Esophagus squamous epithelium (tissue), 5 donors: ENCODE measurements at places on chromosomes 12 and 14.

GRCh38 chr12:47165934-47166333 is 86.2 kb upstream of the AMIGO2 start:
- DNase-seq: no peak

DNA sequence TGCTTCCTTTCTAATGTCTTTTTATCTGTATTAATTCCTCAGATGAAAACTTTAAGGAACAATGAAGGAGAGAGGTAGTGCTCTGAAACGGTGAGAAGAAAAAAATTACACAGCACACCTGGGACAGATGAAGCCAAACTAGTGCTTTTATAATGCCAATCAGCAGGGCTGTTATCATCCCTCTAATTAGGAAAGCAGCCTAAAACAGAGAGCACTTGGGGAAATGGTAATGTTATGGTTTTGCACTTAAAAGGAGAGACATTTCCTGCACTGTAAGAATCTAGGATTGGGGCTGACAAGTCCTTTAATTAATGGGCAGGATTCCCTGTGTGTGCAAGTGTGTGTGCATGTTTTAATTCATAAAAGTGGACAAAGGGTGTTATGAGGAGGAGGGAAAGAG is 4.8 kb upstream of the LMO3 start:
- no peak for DNase-seq

- no peak for DNase-seq
Observed at GRCh38 chr14:82238649-82239048, 705.0 kb upstream of the SEL1L start.

GRCh38 chr12:45587012-45587411 is 142.5 kb upstream of the ARID2 start:
- DNase-seq: no peak

- DNase-seq: no peak
Observed at GRCh38 chr14:50656776-50657175, 11.3 kb downstream of the SAV1 start.

DNA sequence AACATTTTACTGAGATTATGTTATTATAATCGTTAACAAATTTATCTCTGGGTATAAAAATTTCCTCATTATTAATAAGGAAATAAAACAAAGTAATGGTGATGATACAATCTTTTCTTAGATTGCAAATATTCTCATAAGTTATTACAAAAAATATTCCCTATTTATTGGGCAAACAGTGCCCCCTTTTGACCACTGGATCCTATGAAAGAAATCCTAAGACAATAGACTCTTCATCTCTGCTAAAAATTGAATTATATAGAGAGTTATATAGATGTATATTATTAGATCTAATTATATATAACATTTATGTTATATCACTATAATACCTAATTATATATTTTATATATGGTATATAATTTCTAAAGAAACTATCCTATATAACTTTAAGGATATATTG is 94.2 kb upstream of the FGD4 start:
- no peak for DNase-seq

- DNase-seq: no peak
Observed at GRCh38 chr12:53298164-53298563, 1.3 kb upstream of the MYG1 start.

GRCh38 chr12:108594-108993 is 42.0 kb downstream of the IQSEC3 start:
- no peak for DNase-seq

DNA sequence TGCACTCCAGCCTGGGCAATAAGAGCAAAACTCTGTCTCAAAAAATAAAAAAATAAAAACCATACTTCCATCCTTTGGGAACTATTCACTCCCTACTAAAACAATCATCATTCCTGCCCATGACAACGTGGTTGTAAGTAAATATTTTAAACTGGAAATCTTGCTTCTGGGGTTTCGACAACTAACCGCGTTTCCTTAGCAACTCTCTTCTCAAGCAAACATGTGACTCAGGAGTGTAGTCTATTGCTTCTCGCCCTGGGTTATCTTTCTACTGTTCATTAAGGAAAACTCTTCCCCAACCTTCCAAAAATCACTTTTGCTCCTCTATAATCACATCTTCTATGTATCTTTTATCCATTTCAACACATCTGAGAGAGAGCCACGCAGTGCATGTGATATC is 21.8 kb downstream of the APPL2 start:
- no peak for DNase-seq

DNA sequence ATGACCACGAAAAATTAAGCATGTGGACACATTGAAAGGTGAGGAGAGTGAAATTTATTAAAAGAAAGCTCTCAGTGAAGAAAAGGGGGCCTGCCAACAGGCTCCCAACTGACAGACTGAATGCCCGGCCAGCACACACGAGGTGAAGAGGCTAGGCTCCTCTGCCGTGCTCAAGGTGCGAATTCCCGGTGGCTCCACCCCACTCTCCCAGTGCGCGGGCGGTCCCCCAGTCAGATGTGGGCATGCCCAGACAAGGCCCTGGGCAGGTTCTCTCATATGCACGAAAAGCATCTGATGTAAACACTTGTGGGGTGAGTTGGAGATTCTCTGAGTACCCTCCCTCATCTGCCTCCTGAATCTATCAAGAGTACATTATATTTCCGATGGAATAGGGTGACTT is 48.5 kb upstream of the OSBPL8 start:
- no peak for DNase-seq

DNA sequence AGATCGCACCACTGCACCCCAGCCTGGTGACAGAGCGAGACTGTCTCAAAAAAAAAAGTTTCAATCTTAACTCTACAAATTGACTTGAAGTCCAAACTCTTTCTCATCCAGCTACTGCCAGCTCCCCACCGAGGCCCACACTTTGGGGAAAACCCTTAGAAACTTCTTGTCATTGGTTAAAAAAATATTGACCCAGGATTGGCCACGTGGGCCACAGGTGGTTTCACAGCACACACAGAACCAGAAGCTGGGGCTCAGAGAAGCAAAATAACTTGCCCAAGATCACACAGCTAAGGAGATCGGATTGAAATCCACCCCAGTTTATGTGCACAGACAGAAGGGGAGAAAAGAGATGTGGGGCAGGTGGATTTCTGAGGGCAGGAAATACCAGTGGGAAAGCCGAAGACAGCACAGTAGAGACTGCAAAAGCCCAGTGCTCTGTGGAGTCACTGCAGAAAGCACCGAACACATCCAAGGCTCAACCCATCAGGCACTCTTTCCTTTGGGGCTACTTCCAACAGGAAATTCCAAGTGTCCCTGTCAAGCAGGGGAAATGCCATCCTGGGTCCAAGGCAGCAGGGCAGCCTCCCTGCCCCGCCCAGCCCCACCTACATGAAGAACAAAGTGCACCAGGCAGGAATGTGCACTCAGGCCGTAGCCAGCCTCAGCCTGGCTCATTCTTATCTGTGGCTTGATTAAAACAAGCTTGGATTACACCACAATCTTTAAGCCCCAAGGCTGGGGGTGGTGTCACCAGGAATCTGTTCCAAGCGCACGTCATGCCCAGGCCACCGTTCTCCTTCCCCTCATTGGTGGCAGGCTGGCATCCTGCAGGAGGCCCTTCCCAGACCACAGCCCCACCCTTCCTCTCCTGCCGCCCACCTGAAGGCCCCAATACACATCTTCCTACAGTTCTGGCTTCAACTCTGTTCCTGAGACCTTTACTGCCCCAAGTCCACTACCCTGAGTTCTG is 72.5 kb downstream of the ITPK1 start:
- no peak for DNase-seq

DNA sequence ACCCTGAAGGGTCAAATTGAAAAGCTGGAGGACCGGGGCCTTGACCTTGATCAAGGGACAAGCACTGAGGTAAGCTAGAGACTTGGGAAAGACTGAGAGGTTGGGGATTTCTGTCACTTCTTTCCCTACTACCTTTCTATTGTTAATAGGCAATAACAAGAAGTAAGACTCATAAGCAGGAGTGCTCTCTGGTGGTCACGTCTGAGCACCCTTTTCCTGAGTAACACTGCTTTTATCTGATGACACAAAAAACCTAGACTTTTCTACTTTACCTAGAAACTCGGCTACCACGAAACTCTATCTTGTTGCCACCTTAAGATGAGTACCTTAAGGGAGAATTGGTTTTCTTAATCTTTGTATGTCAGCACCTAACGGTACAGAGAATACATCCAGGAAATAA is 35.5 kb upstream of the PPFIBP1 start:
- no peak for DNase-seq

GRCh38 chr12:19772776-19773175 is 333.5 kb downstream of the AEBP2 start:
- no peak for DNase-seq
